ENCODE measurements at places on chromosomes 2 and 18.

GRCh38 chr2:77104554-77104953, 417.6 kb downstream of the LRRTM4 start:
- DNase-seq: no peak

DNA sequence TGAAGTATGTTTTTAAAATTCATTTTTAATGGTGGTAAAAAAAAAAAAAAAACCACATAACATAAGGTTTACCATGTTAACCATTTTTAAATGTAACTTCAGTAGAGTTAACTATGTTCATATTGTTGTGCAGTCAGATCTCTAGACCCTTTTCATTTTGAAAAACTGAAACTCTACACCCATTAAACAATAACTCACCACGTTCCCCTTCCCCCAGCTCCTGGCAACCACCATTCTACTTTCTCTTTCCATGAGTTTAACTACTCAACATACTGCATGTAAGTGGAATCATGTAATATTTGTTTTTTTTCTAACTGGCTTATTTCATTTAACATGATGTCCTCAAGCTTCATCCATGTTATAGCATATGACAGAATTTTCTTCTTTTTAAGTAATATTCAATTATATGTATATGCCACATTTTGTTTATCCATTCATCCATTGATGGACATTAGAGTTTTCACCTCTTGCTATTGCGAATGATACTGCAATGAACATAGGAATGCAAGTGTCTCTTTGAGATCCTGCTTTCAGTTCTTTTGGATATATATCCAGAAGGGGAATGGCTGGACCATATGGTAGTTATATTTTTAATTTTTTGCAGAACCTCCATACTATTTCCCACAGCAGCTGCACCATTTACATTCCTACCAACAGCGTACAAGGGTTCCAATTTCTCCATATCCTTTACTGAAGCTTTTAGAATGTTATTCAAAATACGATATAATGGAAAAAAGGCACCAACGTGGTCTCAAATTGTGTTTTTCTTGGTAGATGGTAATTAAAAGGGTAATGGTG, 91.0 kb downstream of the SPTBN1 start:
- no peak for DNase-seq

- DNase-seq: no peak
Measured at GRCh38 chr2:112529757-112530156, 12.5 kb upstream of the POLR1B start.

DNA sequence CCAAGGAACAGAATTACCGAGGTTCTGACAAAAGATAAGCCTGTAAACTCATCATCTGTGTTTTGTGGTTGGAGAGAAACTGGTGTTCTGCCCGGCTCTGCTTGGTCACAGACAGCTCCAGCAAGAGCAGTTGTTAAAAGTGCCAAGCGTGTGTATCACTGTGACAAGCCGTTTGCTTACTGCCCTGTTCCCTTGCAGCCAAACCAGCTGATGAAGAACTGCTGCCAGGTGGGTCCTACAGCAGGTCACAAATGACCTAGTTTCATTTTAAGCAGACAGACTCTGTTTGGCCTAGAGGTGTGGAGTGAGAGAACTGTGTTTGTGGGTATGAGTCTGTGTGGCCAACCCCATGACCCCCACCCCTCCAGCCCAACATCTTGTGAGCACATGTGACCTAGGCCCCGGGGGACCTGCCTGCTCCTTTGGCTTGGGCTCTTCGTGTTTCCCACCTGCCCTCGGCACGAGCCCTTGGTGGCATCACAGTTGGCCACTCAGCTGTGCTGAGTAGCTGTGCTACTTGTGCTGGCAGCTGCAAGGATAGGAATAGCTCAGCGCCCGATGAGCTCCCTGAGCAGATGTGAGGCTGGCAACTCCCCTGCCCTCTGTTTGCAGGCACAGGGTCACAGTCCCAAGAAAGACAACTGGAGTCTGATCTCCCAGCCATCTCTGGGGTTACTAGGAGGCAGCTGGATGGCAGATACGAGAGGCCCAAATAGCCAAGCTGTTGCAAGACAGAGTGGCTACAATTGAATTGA, 9.7 kb downstream of the OXER1 start:
- no peak for DNase-seq

- no peak for DNase-seq
Measured at GRCh38 chr2:64213532-64214275, 69.5 kb upstream of the PELI1 start.

DNA sequence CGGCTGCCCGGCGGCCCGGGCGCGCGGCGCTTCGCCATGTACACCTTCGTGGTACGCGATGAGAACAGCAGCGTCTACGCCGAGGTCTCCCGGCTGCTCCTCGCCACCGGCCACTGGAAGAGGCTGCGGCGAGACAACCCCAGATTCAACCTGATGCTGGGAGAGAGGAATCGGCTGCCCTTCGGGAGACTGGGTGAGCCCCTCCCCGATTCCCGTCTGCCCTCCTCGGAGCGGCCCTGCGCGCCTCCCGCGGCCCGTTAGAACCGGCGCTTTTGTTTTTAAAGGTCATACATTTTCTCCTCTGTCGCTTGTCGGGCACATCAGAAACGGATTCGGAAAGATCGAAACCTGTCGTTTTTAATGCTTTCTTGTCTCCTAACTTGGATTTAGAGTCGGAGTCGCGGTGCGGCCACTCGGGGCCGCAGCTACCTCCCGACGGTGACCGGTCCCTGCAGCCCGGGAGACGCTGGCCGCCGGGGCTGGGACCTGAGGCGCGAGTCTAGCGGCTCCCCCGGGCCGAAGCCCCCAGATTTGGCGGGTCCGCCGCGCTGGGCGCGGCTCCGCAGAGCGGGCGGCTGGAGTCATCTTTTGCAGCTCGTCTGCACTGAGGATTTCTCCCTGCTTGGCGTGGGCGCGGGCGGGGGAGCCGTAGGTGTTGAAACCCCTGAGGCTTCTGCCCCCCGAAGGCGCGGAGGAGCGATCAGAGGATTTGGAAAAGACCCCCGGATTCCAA, 519 bp downstream of the TTL start:
- DNase-seq: peak; percentile 16

DNA sequence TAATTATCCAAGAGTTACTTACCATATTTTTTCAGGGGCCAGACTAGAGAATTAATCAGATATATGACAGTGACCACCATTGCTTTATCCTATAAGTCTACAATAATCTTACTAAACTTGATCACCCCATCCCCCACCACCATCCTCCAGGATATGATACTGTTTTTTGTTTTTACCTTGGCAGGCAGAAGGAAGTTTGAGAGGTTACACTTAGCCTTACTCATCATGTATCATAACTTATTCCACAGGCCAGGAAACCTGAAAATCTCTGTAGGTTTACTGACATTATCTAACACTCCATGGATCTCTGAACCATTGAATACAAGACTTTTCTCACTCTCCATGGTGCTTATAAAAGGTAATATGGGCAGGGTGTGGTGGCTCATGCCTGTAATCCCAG, 602.7 kb downstream of the KCNJ3 start:
- DNase-seq: no peak

DNA sequence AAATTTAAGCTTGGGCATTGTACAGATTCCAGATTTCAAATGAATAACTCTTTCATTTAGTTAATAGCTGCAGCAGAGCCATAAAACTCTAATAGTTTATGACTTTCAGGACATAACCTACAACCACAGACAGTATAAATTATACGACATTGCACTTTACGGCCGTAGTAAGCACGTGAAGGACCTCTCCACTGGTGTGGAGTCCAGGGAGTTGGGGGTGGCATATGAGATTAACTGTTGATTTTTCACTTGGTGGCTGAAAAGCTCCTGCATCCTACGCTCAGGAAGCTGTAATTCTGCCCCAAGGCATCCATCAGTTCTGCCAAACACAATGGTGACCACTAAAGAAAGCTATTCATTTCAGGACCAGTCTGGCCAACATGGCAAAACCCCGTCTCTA, 376.2 kb downstream of the SOX11 start:
- no peak for DNase-seq

DNA sequence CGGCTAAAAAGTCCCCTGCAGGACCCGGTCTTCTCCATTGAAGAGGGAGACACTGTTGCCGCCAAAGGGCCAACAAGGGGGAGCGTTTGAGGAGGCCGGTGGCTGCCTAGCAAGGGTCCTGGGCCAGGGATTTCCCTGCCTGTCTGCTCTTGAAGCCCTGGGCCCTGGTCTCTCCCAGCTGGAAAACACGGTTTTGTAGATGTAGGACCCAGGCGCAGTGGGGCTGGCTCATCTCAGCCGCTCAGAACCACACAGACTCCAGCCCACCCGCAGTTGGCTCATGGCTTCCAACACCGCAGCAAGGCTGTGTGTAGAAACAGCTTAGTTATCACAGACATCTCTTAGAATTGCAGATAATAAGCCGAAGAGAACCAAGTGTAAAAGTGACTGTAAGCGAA, 57.1 kb upstream of the TWIST2 start:
- no peak for DNase-seq

GRCh38 chr2:190180313-190181122, 118.0 kb upstream of the MSTN start:
- no peak for DNase-seq

GRCh38 chr18:805008-805754, 6.9 kb downstream of the YES1 start:
- no peak for DNase-seq

DNA sequence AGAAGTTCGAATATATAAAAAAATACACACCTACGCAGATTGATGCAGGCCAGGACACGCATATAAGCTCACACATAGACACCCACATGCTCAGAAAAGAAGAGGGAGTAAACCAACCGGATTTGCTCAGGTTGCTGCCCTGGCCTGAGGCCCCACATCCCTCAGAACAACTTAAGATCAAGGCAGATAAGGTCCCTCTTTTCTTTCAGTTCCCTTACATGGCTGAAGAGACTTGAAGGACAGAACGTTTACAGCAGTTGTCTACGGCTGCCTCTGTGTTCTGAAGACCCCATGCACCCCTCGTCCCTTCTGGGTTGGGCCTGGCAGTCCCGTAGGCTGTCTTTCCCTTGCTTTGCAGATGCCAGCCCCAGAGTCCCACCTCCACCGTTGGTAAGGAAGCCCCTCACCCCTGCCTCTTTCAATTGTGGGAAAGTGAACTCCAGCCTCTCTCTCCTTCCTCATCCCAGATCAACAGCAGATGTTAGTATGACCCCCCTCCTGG, 4.3 kb upstream of the NAGK start:
- DNase-seq: no peak

- no peak for DNase-seq
Measured at GRCh38 chr2:108492364-108492763, 41.9 kb upstream of the LIMS1 start.

GRCh38 chr2:122908159-122908558, 1116.9 kb upstream of the CNTNAP5 start:
- no peak for DNase-seq

- no peak for DNase-seq
Measured at GRCh38 chr18:63514888-63515678, 27.1 kb upstream of the SERPINB12 start.

DNA sequence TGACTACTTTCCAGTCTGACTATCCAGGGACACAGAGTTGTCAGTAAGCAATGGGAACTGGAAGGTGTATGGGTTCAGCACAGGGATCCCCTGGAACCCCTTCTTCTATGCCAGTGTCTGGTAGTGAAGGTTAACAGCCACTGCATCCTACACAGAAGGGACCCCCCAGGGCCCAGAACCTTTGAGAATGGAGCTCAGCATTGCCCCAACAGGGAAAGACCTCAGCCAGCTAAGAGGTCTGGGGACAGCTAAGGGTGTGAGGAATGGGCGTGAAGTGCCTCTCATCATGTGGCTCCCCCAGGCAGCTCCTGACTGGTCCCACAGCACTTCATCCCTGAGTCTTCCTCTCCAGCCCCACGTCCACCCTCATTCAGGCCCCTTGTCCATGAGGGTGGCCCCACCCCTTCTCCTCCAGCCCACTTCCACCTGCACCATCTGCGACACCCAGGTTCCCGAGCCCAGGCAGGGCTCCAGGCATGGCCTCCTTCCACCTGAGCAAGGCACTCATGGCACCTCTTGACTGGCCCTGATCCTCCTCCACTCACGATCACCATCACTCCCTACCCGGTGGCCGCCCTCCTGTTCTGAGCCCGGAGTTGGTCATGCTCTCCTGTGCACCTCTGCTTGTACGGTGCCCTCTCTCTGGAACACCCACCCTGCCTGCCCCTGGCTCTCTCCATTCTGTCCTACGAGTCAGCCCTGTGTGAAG, 77.1 kb downstream of the SFXN5 start:
- no peak for DNase-seq

DNA sequence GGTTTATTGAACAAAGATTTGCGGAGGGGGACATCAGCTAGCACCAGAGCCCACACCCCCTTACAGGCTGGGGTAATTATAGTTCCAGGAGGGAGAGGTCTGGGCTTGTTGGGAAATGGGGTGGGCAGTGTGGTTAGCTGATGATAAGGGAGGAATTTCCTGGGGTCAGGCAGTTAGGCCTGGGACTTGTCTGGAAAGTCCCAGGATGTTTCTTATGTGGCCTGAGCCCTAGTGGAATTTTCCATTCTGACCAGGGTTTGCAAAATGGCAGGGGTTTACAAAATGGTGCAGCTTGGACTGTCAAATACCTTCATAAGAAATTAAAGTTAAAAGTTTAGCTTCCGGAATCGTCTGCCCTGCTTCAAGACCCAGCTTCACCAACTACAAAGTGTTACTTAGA, 199.1 kb downstream of the FBXO15 start:
- DNase-seq: no peak

GRCh38 chr2:218009765-218010139, 7.0 kb upstream of the TNS1 start:
- DNase-seq: no peak

DNA sequence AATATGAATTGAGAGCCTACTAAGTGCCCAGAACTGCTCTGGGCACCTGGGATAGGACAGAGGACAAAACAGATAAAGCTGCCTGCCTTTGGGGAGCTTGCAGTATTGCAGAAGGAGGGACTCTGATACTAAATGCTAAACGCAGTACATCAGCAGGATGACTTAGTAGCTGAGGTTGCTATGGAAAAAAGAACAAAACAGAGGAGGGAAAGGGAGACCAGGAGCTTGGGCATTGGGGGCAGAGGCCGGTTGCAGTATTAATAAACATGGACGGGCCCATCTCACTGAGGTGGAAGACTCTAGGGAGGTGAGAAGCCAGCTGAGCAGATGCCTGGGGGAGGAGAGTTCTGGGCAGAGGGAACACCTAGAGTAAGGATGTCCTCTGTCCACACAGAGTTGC, 66.1 kb upstream of the SP3 start:
- DNase-seq: no peak

- DNase-seq: no peak
Measured at GRCh38 chr2:208090420-208090819, 33.9 kb downstream of the CRYGD start.

- no peak for DNase-seq
Measured at GRCh38 chr18:67463829-67464228, 52.7 kb downstream of the DSEL start.

GRCh38 chr2:26463244-26464192, 14.4 kb downstream of the OTOF start:
- DNase-seq: no peak

DNA sequence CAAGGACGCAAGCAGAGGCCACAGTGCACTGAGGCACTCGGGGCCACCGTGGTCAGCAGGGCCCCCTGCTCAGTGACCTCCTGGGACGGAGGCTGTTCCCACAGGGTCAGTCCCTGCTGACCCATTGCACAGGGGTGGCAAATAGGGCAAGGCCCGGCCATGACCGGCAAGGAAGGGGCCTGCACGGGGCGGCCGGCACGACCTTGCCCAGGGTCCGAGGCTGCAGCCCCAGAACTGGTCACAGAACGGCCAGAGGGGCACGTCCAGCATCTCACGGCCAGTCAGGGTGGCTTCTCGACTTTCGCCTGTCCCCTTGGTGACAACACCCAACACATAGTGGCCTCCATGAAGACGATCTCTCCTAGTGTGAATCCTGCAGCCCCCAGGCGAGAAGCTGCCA, 27.6 kb upstream of the OTOS start:
- DNase-seq: no peak

- no peak for DNase-seq
Measured at GRCh38 chr2:239853706-239854327, 171.3 kb downstream of the NDUFA10 start.

All from activated CD4-positive, CD25-positive, alpha-beta regulatory T cell (primary cell).